C1 segment of cervical spinal cord (tissue), 14 donors: ENCODE measurements at places on chromosomes 1 and 21.
A peak's percentile ranks its signal among the peaks of the same experiment; 100 is the strongest.

DNA sequence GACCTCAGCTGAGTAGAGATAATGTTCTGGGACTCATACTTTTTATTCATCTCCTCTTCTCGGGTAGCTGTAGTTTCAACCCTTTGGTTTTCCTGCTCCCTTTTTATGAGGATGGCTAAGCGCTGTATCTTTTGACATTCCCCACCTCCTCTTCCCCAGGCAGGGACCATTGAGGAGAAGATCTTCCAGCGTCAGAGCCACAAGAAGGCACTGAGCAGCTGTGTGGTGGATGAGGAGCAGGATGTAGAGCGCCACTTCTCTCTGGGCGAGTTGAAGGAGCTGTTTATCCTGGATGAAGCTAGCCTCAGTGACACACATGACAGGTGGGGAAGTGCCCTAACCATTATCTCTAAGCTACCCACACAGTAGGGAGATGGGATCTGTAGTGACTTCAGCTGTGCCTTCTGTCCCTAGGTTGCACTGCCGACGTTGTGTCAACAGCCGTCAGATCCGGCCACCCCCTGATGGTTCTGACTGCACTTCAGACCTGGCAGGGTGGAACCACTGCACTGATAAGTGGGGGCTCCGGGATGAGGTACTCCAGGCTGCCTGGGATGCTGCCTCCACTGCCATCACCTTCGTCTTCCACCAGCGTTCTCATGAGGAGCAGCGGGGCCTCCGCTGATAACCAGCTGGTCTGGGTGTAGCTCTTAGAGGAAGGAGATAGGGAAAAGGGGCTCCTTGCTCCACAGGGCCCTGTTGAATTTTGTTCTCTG, 25.6 kb downstream of the LRRC41 start:
- no peak for DNase-seq

DNA sequence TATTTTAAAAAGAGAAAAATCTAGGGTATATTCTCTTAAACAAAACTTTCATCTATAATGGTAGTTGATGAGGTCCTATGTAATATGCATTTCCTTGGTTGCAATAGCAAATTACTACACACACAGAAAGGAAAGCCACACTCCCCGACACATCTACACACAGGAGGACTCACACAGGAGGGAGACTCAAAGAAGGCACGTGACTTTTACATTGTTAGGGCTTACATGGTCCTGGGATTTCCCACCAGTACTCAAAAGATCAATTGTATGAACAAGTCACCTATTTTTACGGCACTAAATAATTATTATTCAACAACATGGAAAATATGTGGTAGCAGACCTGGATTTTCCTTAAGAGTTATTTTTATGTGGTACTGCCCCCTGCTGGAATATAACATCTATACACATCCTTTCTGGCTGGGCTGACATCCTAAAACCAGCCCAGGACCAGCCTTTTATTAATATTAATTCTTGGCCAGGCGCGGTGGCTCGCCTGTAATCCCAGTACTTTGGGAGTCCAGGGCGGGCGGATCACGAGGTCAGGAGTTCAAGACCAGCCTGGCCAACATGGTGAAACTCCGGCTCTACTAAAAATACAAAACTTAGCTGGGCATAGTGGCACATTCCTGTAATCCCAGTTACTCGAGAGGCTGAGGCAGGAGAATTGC, 33.9 kb upstream of the LGALS8 start:
- DNase-seq, result no peak

DNA sequence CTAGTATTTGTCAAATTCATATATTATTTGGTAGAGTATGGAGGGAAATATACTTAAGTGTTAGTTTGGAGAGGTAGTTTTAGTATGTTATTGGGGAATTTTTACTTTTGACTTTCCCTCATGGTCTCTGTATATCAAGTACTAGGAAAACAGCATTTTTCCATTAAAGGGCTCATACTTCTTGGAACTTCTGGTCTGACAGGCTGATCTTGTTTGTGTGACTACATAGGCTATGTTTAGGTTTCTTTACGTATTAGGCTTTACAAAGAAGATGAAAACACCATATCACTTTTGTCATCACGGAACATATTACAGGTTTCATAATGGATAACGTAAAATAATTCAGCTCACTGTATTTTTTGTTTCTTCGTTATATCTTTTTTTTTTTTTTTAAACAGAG, 30.8 kb downstream of the POU2F1 start:
- no peak for DNase-seq

DNA sequence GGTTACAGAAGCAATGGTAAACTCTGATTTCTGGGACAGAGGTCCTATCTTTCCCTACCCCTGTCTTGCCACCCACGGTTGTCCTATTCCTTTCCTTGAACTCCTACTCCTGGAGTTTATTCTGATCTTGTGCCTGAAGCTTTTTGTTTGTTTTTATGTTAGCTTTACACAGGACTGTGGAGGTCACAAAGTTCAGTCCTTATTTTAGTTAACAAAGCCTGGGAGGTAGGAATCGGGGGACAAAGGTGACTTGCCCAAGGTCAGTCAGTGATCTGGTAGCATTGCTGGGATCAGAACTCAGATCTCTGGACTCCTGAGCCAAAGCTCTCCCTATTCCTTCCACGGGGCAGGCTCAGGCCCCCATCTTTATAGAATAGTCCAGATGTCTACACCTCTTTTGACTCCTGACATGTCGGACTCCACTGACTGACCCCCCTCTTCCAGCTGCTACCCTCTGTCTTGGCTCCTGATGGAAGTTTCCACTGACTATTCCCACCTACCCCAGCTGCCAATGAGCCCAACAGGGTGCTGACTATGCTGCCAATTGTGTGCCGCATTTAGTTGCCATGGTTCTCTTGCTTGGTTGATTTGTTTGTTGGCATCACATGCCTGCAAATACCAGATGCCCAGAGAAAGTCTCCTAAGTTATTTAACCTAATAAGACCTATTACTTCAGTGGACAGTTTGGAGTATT, 9.9 kb downstream of the F5 start:
- DNase-seq, result peak; percentile 17

DNA sequence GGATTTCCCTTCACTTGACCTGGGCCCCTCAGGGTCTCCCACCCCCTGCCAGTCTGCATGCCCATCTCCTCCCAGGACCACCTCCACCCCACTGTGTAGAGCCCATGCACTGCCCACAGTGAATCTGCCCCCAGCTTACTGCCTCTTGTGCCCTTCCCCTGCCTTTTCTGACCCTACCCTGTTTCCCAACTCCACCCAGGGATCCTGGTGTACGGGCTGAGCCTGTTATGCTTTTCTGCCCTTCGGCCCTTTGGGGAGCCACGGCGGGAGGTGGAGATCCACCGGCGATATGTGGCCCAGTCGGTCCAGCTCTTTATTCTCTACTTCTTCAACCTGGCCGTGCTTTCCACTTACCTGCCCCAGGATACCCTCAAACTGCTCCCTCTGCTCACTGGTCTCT, 1.9 kb downstream of the TMEM79 start:
- DNase-seq, result no peak

- DNase-seq, result no peak
Measured at GRCh38 chr1:51982161-51982560, 8.3 kb downstream of the RAB3B start.

DNA sequence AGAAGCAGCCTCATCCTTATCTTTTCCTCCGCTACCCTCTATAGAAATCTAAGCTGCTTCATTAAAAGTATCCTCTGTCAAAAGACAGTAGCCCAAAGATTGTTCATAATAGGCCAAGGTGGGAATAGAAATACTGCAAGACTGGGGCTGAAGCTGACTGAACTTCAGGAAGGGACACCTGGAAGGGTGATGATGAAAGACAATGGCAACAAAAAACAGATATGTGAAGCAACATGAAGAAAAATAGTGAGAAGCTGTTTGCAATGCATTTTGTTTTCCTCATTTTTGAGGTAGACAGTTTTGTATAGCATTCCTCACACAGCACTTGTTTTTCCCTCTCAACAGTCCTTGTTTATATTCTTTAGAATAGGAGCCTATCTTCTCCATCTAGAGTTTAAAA, 16.9 kb downstream of the DCAF8 start:
- DNase-seq, result no peak

- no peak for DNase-seq
Measured at GRCh38 chr1:234871039-234871709, 257.5 kb downstream of the TOMM20 start.

DNA sequence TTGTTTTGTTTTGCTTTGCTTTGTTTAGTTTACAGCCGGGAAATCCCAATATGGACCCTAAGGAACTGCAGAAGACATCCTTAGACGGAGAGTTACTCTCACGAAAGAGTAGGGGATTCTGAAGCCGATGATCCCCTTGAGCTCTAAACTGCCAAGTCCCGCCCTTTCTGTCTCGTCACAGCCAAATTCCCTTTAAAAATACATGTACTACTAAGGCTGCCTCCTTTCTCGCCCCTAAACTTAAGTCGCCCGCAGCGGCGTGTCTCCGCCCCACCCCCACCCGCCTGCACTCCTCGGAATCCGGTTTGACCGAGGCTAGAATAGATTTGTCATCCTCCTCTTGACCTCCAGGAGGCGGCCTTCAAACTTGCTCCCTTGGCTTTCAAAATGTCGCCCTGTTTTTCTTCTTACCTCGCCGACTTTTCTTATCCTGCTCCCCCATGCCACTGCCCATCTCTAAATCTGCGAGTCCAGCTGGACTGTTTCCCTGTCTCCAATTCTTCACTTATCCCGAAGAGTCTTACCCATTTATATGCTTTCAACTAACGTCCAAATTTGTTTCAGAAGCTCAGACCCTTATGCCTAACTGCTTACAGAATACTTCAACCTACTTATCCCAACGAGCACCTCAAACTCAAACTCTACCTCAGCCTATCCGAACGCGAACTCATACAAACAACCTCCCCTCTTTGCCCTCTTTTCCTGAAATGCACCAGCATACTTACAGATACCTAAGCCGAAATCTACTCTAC, 10.9 kb upstream of the BOLA1 start:
- DNase-seq, result peak; percentile 76

- DNase-seq, result no peak
Measured at GRCh38 chr1:224203243-224204016, 20.4 kb downstream of the DEGS1 start.

GRCh38 chr1:61808968-61809367, 66.7 kb downstream of the PATJ start:
- DNase-seq, result no peak

- no peak for DNase-seq
Measured at GRCh38 chr1:53526451-53527101, 67.4 kb downstream of the DMRTB1 start.

GRCh38 chr1:212287261-212287895, 2.2 kb downstream of the PPP2R5A start:
- no peak for DNase-seq
